ENCODE measurements at places on chromosomes 5 and 9.

GRCh38 chr9:14027116-14027800, 286.7 kb downstream of the NFIB start:
- no peak for DNase-seq

DNA sequence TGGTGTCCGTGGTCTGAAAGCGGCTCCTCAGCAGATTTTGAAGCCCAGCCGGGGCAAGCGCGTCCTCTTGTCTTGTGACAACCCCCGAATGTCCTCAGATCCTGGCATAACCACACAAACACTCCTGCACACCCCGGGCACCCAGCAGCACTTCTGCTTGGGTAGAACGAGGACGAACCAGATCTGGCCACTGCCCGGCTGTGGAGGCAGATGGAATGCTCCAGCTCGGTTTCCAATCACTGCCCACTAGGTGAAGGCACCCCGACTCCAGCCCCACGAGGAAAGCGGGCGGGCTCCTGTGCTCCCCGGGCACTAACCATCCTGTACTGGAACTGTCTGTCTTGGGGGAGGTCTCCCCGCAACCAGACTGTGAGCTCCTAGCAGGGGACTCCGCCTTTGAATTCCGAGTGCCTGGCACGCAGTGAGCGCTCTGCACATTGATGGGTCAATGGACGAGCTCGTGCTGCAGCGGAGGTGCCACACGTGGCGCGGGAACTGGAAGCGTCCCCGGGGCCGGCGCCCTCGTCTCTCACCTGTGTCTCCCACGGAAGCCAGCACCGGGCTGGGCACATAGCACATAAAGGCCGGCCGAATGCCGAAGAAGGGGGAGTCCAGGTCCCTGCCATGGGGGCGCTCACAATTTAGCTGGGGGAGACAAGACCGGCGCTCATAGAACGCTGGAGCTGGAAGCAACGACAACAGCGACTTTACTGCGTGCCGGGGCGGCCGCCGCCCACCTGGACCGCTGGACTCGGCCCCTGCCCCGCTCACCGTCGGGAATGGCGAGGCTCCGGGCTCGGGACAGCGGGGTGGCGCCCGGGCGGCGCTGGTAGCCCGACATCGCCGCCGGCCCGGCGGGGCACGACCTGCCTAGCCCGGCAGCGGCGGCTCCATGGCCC, 608 bp downstream of the ENTR1 start:
- no peak for DNase-seq

- DNase-seq: no peak
Measured at GRCh38 chr5:88669371-88670050, 213.5 kb downstream of the MEF2C start.

DNA sequence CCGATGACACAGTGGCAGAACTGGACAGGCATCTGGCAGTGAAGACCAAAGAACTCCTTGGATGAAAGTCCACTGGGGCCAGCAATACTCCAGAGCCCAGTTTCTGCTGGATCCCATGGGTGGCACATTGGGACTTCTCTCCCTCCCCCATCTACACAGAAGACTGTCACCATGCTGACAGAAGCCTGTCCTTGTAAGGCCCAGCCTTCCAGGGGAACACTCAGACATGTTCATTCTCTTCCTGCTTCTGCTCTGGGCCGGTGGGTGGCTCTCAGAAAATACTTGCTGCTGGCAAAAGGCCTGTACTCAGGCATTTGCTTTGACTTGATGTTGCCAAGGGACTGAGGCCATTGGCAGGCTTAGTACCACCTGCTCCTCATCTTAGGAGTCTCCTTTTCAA, 48.3 kb upstream of the PTGS1 start:
- DNase-seq: no peak

GRCh38 chr9:86494644-86495111, 140.5 kb upstream of the TUT7 start:
- DNase-seq: peak; percentile 92

DNA sequence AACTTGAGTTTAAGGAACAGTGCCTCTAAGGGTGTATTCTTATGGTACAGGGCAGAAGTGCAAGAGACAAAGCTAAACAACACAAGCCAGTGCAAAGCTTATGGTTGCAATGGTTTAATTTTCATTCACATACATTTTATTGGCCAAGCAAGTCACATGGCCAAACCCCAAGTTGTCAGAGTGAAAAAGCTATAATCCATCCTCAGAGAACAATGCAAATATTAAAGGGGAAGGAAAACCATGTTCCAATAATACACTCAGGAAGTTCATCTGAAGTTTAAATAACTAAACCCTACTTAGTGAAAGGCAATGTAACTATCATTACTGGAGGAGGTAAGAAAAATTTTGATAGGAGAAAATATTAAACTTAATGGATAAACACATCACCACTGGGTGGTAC, 26.6 kb upstream of the TLR4 start:
- no peak for DNase-seq

GRCh38 chr5:154493274-154493673, 15.2 kb upstream of the HAND1 start:
- no peak for DNase-seq

DNA sequence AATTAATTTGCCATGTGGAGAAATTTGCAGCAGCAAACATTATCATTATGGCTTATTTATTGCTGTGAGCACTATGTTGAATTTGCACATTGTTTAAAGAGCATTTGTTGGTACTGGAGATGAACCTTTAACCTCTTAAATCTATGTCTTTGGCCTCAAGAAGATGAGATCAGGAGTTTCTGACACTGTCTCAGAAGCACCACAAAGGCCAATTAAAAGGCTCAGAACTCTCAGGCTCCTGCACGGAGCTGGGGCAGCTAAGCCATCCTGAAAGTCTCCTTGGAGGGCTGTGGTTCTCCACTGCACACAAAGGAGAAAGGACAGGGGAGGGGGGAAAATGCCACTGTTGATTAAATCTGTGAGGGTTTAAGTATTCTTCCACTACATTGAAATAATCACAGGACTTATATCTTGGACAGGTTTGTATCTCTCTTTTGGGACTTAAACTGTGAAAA, 33.1 kb downstream of the ZNF366 start:
- no peak for DNase-seq

GRCh38 chr5:171888051-171888481, 102.4 kb downstream of the SMIM23 start:
- no peak for DNase-seq

DNA sequence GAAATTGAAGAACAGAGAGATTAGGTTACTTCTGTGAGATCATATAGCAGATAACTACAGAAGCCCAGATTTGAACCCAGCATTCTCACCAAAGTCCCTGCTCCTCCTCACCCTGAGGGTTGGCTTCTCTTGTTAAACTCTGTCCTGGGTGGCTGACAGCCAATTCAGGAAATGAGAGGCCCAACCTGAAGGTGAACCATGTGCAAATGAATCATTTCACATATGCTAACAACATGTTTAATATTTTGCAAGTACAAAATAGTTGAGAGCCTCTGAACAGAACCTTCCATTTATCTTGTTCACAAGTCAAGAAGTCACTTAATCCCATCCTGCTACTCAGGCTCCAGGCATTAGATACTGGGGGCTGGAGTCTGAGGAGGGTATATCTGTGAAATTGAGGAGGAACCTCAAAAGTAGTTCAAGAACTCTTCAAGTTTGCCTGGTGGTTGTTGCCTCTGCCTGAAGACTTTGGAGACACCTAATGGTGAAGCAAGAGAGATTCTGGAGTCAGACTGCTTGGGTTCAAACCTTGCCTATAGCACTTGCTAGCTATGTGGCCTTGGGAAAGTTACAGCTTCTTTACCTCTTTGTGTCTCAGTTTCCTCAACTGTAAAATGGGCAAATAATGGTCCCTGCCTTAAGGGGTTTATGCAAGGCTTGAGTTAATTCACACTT, 564.0 kb downstream of the PSAT1 start:
- DNase-seq: no peak

DNA sequence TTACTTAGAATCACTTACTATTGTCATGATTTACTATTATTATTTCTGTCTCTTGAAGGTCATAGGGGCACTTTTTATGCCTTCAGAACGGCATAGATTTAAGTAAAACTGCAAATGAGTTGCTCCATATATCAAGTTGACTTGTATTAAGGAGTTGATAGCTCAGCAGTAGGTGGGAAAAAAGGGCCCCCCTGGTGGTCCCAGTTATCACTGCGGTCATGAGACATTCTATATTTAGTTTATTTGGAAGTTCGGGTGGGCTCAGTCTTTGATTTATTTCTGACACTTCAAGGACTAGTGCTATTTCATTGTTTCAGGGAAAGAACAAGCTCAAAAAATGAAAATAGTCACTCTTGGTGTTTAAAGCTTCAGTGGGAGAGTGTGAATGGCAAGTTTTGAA, 159.3 kb downstream of the SLC24A2 start:
- DNase-seq: no peak

DNA sequence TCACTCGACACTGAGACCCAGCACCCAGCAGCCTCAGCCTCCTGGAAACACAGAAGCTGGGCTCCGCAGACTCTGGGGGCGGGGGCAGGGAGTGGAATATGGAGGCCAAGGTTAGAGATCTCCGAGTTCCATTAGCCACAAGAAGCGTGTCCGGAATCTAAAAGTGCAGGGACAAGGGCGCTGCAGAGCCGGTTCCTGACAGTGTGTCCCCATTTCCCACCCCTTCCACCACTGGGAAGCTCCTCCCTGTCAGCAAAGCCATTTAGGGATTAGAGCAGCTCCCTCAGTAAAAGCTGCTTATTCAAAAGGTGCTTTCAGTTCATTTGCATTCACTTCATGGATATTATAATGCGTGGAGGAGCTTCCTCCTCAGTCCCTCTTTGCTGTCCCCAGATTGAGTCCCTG, 74.1 kb upstream of the HSPA9 start:
- DNase-seq: no peak

DNA sequence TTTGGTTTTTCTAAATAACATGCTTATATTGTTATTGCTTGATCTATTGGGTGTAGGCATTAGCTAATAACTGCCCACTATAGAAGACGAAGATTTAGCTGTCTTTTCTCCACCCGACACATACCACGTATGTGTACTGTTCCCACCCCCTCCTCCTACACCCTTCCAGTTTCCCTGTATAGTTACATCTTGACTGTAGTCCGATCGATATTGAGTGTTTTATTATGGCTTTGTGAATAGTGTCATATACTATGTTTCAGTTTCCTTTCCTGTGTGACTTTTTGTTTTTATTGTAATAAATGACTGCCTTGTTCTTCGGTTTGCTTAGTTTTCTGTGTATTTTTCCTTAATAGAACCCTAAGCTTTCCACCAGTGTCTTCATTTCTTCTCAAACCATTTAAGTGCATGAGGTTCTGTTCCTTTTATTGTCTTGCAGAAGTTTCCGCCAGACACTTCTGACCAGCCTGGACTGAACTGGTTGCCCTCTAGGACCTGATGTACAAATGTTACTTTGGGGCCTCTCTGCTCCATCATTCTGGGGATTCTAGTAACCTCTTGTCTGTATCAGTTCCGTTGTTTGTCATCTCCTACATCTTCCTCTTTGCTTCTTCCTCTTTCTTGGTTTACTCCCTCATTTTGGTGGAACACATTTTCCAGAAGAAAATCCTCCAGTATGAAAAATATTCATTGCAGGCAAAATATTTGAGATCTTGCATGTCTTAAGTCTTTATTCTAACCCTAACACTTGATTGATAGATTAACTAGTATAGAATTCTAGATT, 61.8 kb downstream of the PRKACG start:
- DNase-seq: no peak

GRCh38 chr9:36818242-36818938, 215.7 kb downstream of the PAX5 start:
- DNase-seq: no peak

DNA sequence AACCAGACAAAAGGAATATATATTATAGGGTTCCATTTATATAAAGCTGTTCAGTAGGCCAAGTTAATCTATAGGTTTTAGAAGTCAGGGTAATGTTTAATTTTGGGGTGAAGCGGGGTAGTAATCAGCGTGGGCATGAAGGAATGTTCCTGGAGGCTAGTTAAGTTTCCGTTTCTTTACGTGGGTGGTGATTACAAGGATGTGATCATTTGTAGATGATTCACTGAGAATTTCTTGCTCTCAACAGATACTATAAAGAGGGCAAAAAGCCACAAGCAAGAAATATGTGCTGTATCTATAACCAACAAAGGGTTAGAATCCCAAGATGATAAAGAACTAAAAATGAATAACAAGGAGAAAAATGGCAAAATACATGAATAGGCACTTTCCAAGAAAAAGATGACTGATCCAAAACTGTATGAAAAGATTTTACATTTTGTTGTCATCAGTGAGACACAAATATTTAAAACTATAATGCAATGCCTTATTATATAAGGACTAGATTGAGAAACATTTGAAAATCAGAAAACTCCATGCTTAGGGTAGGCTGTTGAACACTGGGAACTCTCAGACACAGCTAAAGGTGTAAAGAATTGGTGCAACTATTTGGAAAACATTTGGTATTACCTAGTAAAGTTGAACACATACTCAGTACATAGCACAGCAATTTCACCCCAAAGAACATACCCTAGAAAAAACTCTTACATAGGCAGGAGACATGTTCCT, 224.3 kb upstream of the S1PR3 start:
- no peak for DNase-seq

- no peak for DNase-seq
Measured at GRCh38 chr5:150077060-150077459, 9.3 kb downstream of the CSF1R start.

DNA sequence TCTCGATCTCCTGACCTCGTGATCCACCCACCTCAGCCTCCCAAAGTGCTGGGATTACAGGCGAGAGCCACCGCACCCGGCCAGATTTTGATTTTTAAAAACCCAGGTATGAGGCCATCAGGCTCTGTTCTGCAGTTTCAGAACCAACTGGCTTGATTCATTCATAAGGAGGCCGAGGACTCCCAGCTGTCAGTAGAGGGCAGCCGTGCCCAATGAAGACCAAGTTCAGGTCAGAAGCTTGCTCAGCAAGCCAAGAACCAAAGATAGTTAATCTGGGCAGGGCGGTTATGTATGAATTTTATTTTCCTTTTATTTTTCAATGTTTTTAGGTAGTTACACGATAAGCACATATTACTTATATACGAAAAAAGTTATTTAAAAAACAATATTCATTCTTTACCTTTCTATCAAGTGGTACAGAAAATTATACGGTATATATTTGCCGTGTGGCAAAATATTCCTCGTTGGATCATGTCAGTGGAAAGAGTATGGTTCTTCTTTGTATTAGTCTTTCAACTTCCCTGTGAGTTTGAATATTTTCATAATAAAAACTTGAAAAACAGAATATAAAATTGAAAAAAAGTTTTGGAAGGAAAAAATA, 18.0 kb downstream of the MGAT1 start:
- DNase-seq: peak; percentile 70

DNA sequence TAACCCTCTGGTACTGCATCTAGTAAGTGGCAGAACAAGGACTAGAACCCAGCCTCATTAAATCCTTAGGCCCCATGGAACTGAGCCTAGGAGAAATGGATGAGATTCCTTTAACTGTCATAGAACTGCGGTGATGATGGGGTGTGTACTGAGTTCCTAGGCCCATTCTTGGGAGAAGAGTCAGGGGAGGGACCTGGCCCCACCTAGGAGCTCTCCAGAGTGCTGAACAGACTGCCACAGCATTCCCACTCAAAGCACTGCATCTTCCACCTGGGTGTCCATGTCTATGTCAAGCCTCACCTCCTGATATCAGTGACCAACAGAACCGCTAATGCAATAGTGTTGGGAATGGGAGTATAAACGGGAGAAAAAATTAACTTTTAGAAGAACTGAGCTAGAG, 36.6 kb downstream of the TTLL11 start:
- DNase-seq: no peak
